Esophagus squamous epithelium (tissue), 5 donors: ENCODE measurements at places on chromosomes 13 and 19.

GRCh38 chr13:40126306-40127085 is 471.0 kb downstream of the COG6 start:
- DNase-seq, result no peak

- DNase-seq, result no peak
These were observed 4.0 kb downstream of the ICAM5 start for GRCh38 chr19:10293637-10294367.

DNA sequence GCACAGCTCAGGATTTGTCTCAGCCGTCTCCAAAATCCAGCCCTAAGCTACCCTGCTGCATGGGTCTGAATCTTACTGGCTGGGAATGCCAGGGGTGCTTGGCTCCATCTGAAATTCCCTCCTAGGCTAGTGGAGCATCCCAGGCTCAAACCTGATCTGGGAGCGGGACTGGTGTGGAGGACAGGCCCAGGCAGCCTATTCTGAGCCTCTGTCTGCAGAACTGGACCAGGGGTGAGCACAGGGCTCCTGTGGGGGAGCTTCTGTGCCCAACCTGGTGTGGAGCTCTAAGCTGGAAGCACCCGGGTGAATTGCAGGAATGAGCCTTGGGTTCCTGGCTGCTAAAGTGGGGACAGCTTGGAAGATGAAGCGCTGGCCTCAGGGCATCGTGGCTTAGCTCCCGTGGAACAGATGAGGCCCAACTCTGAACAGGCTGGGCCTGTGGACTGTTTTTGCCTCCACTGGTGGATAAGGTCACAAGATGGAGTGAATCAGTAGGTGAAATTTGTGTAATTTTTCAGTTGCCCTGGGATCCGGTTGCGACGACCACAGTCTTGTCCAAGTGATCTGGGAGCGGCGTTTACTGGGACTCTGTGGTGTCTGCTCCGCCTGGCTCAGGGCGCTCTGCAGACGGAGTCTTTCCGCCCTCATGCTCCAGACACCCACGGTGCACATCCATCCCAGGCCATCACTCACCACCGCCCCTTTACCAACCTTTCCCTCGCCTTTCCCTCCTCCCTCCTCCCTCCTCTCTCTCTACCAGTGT is 79.5 kb downstream of the TEX29 start:
- no peak for DNase-seq

GRCh38 chr13:31485183-31485582 is 254.1 kb upstream of the RXFP2 start:
- DNase-seq, result no peak

DNA sequence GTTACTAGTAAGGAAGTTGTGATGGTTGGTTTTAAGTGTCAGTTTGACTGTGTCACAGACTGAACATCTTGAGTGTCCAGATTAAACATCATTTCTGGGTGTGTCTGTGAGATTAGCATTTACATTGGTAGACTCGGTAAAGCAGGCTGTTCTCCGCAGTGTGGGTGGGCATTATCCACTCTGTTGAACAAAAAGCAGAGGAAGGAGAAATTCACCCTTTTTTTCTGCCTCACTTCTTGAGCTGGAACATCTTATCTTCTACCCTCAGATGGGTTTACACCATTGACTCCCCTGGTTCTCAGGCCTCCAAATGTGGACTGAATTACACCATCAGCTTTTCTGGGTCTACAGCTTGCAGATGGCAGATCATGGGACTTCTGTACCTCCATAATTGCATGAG is 63.7 kb upstream of the ZDHHC20 start:
- DNase-seq, result no peak

DNA sequence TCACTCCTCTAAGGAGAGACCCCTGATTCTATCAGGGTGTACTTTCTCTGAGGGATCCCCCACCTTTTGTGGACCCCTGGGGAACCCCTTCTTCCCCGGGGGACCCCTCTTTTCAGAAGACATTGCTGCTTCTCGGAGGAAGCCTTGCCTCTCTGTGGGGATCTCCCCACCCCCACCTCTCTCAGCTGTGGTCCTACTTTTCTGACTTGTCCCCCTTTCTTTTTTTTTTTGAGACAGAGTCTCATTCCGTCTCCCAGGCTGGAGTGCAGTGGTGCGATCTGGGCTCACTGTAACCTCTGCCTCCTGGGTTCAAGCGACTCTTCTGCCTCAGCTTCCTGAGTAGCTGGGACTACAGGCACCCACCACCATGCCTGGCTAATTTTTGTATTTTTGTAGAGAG is 18.4 kb upstream of the GATAD2A start:
- no peak for DNase-seq

GRCh38 chr19:16067205-16067938 is 8.9 kb upstream of the TPM4 start:
- no peak for DNase-seq

DNA sequence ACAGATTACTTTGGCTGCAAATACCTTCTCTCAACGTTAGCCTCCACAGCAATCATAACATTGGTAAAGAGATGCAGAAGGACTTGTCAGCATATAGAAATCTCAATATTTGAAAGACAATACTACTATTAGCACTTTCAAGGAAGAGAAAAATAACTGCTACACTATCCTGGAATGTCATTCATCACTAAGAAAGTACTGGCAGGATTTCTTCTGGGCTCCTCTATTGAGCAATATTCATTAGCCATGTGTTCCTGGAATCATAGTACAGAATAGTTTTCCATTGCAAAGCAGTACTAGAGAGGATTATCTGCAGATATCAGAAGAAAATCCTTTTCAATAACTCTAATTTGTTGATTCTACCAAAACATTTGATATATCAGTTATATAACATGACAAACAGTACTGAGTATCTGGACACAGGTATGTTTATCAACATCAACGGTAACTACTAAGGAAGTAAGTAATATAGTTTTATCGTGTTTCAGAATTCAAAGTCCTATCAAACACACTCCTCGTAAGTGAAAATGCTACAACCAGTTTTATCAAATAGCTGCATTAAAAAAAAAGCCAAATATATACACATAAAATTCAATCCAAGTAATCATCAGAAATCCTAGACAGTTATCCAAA is 27.3 kb downstream of the INTS6 start:
- DNase-seq, result no peak

DNA sequence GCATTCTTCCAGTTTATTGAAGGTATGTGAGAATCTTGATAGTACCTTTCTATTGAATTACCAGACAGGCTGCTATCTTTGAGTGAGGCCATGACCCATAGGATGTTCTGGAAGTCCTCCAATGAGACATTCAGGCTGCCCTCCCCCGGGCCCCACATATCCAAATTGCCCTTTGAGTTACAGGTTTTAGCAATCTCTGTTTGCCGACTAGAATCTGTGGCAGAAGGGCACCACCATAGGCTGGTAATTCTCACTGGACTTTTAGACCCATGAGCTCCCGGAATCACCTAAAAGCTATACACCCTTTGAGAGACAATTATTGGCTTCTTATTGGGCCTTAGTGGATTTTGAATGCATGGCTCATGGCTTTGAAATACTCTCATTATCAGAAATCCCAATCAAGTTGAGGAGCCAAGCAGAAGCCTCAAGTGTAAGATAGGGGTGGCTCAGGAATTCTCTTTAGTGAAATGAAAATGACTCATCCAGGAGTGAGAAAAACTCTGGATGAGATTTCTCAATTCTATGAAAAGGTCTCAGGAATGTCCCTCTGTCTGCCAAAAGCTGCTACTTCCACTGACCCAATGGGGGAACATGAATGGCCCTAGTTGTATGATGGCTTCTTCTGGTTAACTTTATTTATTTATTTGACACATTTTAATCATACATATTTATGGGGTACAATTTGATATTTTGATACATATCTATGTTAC is 172.1 kb upstream of the CSNK1A1L start:
- no peak for DNase-seq

GRCh38 chr13:71087432-71087831 is 779.6 kb downstream of the DACH1 start:
- DNase-seq, result no peak

DNA sequence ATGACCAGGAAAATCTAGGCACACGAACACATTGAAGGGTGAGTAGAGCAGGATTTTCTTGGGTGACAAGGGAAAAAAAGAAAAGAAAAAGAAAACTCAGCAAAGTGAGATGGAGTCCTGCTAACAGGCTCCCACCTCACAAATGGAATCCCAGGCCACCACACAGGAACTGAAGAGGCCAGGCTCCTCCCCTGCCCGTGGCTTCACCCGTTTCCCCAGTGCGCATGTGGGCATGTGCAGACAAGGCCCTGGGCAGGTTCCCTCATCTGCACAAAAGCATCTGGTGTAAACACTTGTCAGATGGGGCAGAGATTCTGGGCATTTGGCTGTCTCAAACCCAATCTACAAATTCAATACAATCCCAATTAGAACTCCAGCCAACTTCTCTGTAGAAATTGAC is 24.5 kb downstream of the CFAP97D2 start:
- DNase-seq, result no peak

GRCh38 chr19:50362656-50363424 is 2.6 kb downstream of the NAPSA start:
- DNase-seq, result no peak

- no peak for DNase-seq
These were observed 20.3 kb upstream of the GAS6 start for GRCh38 chr13:113883921-113884804.

DNA sequence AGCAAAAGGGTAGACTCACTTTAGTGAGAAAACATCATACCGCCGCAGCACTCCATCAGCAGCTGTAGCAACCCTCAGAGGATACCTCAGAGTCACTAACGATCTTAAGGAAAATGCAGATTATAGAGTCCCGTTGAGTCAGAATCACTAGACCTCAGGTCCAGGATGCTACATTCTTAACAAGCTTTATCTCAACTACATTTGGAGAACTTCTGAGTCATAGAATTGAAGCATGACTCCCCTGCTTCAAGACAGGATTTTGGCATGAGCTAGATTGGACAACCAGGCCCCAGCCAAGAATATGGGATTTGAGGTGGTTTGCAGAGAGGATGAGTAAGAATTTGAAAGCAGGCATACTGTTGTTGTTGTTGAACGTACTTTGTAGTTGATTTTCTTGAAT is 118.9 kb upstream of the UBL3 start:
- no peak for DNase-seq

- DNase-seq, result no peak
These were observed 183.7 kb upstream of the SPRY2 start for GRCh38 chr13:80524447-80525215.

DNA sequence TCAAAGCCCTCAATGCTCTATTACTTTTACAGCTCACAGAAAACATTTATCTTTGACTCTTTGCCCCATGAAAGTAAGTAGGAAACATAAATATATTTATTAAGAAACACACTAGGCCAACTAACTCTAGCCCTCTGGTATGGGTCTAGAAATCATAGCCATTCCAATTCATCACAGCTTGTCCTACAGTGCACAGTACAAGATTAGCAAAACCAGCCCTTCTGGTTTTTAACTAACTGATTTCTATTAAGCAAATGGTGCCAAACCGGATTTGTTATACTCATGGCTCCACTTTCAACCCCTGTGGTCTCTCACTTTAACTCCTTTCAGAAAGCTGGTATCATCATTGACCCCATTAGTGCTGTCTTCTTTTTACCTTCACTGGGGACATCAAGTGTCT is 5.6 kb upstream of the LRRC63 start:
- no peak for DNase-seq

GRCh38 chr13:65787082-65787481 is 1443.1 kb downstream of the PCDH9 start:
- DNase-seq, result no peak

DNA sequence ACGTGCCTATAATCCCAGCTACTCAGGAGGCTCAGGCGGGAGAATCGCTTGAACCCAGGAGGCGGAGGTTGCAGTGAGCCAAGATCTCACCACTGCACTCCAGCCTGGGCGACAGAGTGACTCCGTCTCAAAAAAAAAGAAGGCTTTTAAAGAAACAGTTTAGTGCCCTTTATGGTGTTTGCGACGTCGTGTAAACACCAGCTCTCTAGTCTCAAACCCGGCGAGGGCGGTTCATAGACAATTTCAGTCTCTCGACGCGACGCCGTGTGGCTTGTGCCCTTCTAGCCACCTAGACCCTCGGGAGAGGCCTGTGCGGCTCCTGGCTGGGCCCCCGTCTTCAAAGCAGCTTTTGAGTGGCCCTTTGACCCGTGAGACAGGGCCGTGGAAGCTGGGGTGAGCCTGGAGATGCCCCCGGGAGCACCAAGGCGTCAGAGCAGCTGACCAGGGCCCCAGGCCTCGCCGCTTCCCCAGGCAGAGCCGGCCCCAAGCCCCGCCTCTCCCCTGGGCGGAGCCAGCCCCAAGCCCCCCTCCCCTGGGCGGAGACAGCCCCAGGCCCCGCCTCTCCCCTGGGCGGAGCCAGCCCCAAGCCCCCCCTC is 5.0 kb upstream of the MADCAM1 start:
- DNase-seq, result no peak

GRCh38 chr13:80235166-80235966 is 105.6 kb downstream of the SPRY2 start:
- DNase-seq, result no peak

DNA sequence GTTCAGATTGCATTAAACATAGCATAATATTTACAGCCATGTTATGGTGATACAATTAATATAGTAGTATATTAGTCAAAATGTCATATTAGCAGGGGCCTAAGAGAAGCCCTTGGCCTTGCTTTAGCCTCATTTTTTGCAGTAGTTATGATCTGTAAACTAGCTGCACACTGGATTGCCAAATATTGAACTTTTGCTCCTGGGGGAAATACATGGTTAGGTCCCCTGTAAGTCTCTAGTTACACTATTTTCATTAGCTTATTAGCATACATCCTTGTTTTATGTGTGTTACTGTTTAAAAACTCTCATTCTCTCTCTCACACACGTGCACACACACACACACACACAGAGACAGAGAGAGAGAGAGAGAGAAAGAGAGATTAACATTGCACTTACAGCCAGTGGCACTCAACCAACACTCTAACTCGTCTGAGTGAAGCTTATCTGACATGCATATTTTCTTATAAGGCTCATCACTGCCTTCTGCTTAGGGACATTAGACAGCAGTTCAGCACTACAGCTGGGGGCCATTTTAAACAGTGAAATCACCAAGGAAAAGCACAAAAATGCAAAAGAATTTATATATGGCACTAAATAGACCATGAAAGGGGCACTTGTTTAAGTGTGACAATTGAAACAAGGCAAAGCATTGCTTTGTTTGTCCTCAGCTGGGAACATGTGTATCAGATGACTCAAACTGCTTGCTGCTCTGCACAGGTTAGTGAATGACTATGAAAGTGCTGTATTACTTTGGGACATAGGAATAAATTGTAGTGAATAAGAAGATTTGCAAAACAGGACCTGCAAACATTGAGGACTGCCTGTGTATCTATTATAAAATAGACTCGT is 278.7 kb downstream of the GPC6 start:
- no peak for DNase-seq

DNA sequence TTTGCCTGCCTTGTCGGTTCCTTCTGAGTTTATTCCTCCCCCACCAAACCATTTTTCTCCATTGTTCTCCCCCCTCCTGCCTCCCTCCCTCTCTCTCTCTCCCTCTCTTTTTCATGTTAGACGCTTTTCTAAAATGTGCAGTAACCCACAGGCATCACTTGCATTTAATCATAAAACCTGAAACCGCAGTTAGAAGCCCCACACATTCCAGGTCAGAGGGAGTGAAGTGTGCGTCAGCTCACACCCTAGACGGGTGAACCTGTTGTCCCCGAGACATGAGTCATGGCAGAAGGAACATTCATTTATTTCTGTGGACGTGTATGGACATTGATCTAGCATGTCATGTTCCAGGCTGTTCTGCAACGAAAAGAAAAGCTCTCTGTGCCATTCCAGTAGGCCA is 19.9 kb downstream of the ONECUT3 start:
- no peak for DNase-seq
